ENCODE measurements at places on chromosomes 2 and 18.
A peak's percentile ranks its signal among the peaks of the same experiment; 100 is the strongest.

- no peak for DNase-seq
These were observed 55.9 kb downstream of the FAM178B start for GRCh38 chr2:96930351-96931010.

DNA sequence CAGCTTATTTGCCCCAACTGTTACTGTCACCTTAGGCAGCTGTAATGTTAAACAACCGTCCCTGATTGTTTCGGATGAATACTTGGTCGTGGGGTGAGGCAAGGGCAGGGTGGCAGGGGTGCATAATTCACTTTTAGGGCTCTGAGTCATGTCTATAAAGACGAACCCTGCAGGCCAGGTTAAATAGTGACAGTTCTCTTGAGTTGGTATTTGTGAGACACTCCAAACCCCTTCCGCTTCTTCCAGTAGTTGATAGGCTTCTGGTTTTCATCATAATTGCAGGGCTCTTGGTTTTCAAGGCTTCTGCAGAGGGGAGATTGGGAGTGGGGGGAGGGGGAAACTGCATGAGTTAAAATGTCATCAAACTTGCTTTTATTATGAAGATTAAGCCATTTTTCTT is 97.2 kb upstream of the TSPYL6 start:
- no peak for DNase-seq

- no peak for DNase-seq
These were observed 65.5 kb upstream of the PMAIP1 start for GRCh38 chr18:59834267-59834666.

GRCh38 chr18:32769071-32769585 is 3.7 kb downstream of the KLHL14 start:
- no peak for DNase-seq

- DNase-seq = no peak
These were observed 205.8 kb upstream of the SMAD2 start for GRCh38 chr18:48136051-48136826.

DNA sequence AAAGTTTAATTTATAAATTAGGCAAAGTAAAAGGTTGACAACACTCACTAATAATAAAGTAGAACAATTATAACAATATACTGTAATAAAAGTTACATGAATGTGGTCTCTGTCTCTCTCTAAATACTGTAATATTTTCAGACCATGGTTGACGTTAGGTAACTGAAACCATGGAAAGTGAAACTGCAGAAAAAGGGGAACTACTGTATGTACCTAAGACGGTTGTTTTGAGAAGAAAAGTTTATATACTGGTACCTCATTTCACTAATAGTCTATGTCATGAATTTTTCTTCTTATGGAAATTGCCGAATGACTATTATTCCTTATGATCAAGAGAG is 166.7 kb upstream of the ZNF521 start:
- DNase-seq = peak; percentile 12

GRCh38 chr2:6794448-6794847 is 71.3 kb downstream of the CMPK2 start:
- DNase-seq = no peak

DNA sequence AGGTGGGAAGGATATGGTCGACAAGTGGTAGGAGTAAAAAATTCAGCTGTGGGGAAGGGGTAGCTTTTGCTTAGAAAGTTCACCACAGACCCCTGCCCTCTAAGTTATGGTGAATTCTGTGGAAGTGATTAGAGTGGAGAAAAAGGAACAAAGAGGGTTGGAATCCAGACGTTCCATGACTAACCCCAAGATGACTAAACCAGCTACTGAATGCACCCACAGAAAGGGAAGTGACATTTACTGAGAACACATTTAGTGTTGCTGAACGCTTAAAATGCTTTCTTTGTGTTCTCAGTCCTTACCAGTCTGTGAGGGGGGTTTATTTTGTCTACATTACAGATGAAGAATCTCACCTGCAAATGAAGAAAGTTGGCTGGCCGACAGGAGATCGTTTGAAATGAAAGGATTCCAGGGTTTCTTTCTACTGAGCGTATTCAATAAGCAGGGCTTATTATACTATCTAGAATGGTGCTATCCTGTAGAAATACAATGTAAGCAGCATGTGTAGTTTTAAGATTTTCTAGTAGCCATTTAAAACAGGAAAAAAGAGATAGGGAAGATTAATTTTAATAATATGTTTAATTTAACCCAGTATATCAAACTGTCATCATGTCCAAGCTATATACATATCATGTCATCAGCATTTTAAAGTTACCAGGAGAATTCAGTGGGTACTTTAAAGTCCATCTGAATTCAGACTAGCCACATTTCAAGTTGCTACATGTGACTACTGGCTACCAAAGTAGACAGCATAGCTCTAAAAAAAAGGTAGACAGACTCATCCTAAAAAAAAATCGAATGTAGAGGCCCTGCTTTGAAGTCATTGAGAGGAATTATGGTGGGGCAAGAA is 60.1 kb downstream of the LIMS1 start:
- DNase-seq = peak; percentile 94

DNA sequence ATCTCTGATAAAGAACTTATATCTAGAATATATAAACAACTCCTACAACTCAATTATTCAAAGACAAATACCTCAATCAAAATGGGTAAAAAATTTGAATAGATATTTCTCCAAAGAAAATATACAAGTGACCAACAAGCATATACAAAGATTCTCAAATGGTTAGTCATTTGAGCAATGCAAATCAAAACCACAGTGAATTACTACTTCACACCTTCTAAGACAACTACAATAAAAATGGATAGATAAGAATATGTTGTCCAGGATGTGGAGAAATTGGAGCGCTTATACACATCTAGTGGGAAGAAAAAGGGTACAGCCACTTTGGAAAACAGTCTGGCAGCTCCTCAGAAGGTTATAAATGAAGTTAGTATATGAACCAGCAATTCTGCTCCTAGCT is 332.9 kb downstream of the TGIF1 start:
- DNase-seq = no peak

DNA sequence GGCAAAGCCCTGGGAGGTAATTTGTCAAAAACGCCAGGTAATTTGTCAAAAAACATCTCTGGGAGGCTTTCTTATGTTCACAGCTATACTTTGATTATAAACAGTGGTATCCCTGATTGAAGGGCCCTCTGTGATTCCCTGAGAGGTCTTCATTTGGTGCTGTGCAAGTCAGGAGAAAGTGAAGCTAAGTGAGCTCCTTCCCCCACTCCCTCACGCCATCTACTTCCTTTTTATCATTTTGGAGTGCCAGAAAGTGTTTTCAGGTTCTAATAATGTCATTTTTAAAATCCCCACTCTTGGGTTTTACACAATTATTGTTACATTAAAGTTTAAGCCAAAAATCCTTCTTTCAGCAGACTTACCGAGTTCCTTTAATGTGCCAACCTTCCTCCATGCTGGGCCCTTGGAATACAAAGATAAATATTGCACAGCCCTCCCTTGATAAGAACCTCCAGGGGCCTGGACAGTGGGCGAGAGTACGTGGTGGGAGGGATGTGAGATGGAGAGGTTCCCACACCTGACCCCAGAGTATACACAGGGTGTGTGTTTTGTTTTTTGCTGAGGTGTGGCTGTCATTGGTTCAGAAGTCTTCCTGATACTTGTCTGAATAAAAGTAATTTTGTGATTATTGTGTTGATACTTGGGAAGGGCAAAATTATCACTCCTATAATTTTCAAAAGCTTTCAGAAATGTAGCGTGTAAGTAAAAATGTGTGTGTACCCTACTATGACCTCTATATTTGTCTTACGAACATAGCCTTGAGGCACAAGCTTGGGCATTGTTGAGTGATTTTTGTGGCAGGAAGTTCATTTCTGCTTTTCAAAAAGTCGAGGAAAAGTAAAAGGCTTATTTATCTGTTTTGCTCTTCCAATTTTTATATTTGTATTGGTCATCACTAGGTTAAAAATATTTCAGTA is 8.2 kb downstream of the MAPRE2 start:
- DNase-seq = peak; percentile 38

GRCh38 chr2:86453836-86454235 is 12.7 kb downstream of the KDM3A start:
- DNase-seq = no peak

GRCh38 chr2:57376985-57377384 is 669.6 kb upstream of the VRK2 start:
- DNase-seq = peak; percentile 76

DNA sequence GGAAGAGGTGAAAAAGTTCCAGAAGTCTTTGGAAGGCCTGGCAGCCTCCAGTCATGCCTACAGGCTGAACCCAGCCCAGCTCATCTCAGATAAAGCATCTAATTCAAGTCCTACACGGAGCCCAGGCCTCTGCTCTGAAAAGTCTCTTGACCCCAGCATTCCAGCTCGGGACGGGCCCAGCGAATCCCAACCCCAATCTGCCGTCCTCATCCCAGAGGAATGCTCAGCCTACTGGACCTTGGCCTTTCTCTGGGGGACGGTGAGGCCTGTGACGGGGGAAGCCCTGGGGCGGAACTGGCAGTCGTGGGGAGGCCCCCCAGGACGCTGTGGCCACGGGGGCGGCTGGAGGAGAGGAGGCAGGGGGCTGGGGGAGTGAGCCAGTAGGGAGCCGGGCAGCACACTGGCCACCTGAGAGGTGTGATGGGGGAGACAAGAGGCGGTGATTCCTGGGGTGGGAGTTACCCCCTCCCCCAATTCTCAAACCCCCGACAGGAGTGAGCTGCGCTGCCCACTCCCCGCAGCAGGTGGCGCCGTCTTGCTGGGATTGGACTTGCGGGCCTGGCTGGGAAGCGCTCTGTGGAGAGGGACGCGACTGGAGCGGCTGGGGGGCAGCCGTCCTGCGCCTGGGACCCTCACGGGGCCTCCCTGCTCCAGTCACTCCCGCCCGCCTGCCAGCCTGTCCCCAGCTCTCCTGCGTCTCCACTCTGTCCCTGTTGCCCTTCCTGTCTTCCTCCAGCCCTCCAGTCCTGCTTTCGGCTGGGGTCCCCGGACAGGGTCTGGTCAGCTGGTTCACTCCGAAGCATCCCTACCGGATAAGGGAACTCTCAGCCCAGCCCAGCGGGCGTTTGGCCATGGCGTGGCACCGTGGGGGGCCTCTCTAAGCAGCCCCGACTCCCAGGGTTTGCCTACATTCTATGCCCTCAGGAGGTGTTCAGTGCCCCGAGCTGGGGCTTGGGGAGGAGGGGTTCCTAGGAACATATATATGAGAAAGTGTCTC is 182.6 kb upstream of the HAAO start:
- peak; percentile 58 for DNase-seq

- no peak for DNase-seq
These were observed 1.4 kb downstream of the OTOS start for GRCh38 chr2:240139011-240139441.

- DNase-seq = no peak
These were observed 58.6 kb upstream of the OSR1 start for GRCh38 chr2:19416784-19417684.

GRCh38 chr2:102187496-102188150 is 800 bp downstream of the IL1RL2 start:
- DNase-seq = no peak

- DNase-seq = no peak
These were observed 28.4 kb upstream of the ID2 start for GRCh38 chr2:8653485-8653884.

DNA sequence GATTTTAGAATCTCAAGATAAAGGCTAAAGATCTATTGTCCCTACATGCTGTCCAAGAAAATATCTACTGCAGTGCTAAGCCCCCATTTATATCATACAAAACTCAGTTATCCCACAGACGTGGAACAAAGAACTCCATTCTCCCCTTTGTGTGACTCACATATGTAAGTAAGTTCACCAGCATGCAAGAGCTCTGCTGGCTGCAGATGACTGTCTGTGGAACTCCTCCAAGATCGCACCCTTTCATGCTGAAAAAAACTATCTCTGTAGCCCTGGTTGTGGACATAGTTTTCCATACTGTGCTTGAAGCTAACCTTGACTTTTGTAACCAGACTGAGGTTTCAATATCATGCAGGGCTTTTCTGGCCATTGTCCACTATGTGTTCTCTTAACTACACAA is 207.1 kb downstream of the ZNF521 start:
- no peak for DNase-seq

GRCh38 chr2:236169151-236169721 is 1.1 kb upstream of the GBX2 start:
- no peak for DNase-seq

DNA sequence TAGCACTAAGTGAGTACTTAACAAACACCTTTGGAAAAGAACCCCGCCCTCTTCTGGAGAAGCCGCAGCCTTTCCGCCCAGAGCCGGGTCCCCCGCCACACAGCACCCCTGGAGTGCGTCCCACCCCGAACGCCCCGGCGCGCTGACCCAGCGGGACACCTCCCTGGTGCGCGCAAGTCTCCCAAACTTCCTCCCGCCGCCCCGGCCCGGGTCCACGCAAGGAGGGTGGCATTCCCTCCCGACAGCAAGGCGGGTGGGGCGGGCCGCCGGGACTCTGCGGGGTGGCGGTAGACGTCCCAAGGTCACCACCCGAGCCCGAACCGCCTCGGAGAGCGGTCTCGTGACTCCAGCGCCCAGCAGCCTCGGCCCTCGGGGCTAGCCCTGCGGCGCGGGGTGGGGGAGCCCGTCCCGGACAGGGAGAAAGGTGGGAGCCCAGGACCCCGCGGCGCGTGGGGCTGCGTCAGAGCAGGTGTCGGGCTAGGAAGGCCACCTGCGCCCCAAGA is 598 bp downstream of the CCDC93 start:
- DNase-seq = peak; percentile 5

GRCh38 chr18:7576685-7577084 is 9.6 kb downstream of the PTPRM start:
- DNase-seq = no peak

- no peak for DNase-seq
These were observed 90.3 kb downstream of the TMEM163 start for GRCh38 chr2:134628453-134628852.

GRCh38 chr2:176331646-176332045 is 62.4 kb downstream of the MTX2 start:
- DNase-seq = no peak

DNA sequence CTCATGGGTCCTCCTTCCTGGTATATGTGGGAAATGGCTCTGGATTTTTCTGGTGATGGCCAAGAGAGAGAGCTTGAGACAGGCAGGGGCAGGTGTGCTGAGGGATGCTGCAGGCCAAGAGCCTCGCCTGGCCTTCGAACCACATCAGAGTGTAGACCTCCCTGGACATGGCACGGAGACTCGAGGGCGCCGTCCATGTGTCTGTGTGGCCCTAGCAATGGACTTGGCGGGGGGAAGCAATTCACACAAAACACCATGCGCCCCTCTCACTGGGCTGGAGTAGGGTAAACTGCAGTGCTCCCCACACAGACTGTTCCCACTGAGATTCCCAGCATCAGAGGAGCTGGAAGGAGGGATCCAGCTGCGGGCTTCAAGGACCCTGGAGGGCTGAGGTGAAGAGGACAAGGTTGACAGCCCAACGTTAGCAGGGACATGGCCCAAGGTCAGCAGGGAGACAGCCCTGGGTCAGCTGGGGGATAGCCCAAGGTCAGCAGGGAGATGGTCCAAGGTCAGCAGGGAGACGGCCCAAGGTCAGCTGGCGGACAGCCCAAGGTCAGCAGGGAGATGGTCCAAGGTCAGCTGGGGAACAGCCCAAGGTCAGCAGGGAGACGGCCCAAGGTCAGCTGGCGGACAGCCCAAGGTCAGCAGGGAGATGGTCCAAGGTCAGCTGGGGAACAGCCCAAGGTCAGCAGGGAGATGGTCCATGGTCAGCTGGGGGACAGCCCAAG is 75.4 kb upstream of the HDAC4 start:
- no peak for DNase-seq
